Amniotic stem cell (primary cell): ENCODE measurements at places on chromosomes 16 and 17.

- DNase-seq = no peak
Observed at GRCh38 chr17:32277284-32277683, 11.7 kb downstream of the RHBDL3 start.

GRCh38 chr17:43750153-43750552 is 8.4 kb downstream of the SOST start:
- DNase-seq = no peak

DNA sequence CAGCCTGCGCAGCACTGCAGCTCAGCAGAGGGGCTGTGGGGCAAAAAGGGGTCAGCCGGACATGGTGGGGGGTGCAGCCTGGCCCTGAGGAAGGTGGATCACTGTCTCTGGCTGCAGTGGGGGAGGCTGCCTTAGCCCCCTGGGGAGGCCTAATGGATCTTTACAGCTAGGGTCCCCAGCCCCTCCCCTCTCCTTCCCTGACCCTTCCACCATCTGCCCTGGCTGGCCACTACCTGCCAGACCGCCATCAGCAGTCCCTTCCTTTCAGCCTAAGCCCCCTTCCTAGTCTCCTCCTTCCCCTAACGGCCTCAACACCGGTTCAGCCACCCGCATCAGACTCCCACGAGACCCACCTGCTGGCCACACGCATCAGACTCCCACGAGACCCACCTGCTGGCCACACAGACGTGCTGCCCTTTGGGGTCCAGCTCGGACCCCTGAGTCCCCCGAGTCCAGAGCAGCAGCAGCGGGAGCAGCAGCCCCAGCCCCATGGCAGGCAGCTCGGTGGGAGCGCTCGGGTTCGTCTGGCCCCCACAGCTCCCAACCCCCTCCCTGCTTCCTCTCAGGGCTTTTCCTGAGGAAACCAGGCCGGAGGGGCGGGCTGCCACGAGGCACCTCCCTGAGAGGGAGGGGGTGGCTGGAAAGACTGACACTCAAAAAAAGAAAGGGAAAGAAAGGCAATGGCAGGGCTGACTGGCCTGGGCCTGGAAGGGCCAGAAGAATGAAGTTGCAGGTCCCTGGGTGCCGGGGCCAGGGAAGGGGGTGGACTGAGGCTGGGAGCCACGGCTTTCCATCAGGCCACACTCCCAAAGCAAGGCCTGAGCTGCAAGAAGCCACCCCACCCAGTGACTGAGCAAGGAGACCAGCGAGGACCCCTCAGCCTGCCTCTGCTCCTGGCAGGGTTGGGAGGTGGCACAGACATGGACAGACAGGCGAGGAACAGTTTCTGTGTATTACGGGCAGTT is at the start of gene SCARF1:
Gene SCARF1, minus strand, starts transcription at position 526 of the 965 bp plus-strand sequence. Its CDS starts 35 bp downstream, at position 491.
- no peak for DNase-seq

DNA sequence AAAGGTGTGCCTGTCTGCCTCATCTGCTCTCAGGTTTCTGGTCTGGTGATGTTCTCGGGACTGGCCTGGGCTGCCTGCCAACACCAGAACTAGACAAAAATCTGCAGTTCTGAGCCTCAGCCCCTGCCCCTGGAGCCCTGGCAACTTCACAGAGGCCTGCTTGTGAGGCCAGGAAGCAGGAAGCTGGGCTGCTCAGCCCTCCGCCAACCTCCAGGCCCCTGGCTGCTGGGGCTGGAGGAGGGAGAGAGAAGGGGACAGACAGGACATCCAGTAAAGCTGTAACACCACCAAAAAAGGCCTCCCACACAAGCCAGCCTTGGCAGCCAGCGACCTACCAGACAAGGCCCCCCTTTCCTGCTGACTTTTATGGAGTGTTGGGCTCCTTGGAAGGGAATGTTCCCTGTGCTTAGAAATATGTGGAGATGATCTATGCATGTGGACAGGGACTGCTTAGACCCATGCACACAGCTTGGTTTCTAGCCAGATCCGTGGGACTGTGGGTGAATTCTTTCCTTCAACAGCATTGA is 157.6 kb downstream of the XYLT1 start:
- DNase-seq = no peak

DNA sequence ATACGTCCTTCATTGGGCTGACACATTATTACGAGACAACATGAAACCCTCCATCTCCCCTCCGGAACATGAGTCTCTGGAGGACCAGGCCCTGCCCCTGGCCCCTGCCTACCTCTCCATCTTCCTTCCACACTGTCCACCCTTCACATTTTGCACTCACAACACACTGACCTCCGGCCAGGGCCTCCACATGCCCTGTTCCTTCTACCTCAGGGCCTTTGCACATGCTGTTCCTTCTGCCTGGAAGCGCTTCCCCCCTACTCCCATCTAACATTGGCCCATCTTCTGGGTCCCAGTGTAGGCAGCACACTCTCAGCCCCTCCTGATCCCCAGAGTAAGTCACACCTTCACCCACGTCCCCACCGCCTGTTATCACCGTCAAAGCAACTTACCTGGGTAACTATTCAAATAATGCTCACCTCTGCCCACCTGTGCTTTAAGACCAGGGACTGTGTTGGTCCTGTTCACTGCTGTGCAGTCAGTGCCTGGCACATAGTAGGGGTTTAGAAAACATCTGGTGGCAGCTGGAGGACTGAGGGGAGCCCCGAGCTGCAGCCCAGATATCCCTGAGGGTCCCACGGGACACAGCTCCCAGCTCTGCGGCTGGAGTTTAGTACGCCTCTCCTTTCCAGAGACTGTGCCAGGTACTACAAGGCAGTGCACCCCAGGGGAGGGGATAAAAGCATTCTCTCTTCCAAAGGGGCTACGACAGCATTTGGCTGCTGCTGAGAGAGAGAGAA is 27.2 kb downstream of the RPH3AL start:
- DNase-seq = no peak
